ENCODE measurements at places on chromosomes 11 and 22. TPM values are rescaled to one million over a fixed set of nuclear protein-coding genes. Genes with fewer than 3 reads are reported as not detected.
A peak's percentile ranks its signal among the peaks of the same experiment; 100 is the strongest.

Gene OR10A2
- total RNA-seq = not detected

Gene PLEKHB1
- total RNA-seq = 34.0 TPM

Gene MAJIN
- total RNA-seq = not detected

- H3K4me1 ChIP-seq = no peaks in the 10 kb centered on the region
- no peaks in the 10 kb centered on the region for H3K27me3 ChIP-seq
- DNase-seq = no peak
- no peak overlapping the region for H3K27ac ChIP-seq
- no peaks in the 10 kb centered on the region for H3K36me3 ChIP-seq
- H3K4me3 ChIP-seq = no peak overlapping the region
Observed at GRCh38 chr22:23387827-23388516, 192.1 kb downstream of the IGLL1 start.

GRCh38 chr11:127268521-127268920 lies 268.0 kb upstream of the KIRREL3 start:
- no peak overlapping the region for H3K4me3 ChIP-seq
- H3K27ac ChIP-seq = no peak overlapping the region
- no peaks in the 10 kb centered on the region for H3K4me1 ChIP-seq

GRCh38 chr11:114271316-114271715 lies 24.9 kb upstream of the NNMT start:
- H3K4me3 ChIP-seq = no peak overlapping the region
- H3K36me3 ChIP-seq = no peaks in the 10 kb centered on the region
- DNase-seq = no peak
- H3K4me1 ChIP-seq = no peaks in the 10 kb centered on the region
- H3K27ac ChIP-seq = no peak overlapping the region
- no peaks in the 10 kb centered on the region for H3K27me3 ChIP-seq

DNA sequence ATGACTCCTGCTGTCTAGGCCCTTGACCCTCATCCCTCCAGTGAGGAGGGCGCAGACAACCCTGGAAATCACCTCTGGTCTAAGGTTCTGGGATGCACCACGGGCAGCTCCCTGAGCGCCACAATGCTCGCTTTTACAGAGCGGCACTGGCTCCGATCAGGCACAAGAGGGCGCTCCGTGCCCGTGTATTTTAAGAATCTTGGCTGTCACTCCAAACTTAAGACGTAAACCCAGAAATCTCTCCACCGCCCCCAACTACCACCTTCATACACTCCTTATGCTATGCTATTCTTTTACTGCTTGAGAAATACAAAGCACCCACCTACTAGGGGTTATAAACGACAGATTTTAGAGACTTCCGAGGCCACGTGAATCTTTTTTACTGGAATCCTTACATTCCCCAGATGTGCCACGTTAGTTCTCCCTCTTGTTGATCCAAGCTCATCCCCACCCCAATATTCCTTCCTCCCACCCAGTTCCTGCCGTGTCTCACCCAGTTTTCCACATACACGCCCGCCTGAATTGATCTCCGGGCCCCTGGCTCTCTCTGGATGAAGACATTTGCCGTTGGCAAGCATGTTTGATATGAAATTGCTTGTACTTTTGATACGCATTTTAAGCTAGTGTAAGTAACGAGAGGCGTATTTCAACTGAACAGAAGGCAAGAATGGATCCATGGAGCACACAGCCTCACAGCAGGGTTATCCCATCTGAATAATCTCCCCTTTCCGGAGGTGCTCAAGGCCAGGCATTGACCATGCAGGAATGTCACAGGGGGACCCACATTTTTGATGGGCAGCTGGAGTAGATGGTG lies 453.5 kb downstream of the OPCML start:
- no peaks in the 10 kb centered on the region for H3K36me3 ChIP-seq
- no peaks in the 10 kb centered on the region for H3K27me3 ChIP-seq
- H3K4me3 ChIP-seq = no peak overlapping the region
- no peak overlapping the region for H3K27ac ChIP-seq

GRCh38 chr11:2158296-2158737 lies 2.7 kb downstream of the INS start:
- H3K27ac ChIP-seq = no peak overlapping the region
- DNase-seq = no peak
- no peaks in the 10 kb centered on the region for H3K4me1 ChIP-seq
- H3K4me3 ChIP-seq = no peak overlapping the region

- H3K36me3 ChIP-seq = peaks cover 7% of the 10 kb centered on the region
- DNase-seq = no peak
- no peaks in the 10 kb centered on the region for H3K27me3 ChIP-seq
- no peak overlapping the region for H3K27ac ChIP-seq
- H3K4me1 ChIP-seq = no peaks in the 10 kb centered on the region
- H3K4me3 ChIP-seq = no peak overlapping the region
Observed at GRCh38 chr11:60184824-60185511, 2.1 kb upstream of the MS4A6A start.

- no peaks in the 10 kb centered on the region for H3K27me3 ChIP-seq
- H3K36me3 ChIP-seq = peaks cover 5% of the 10 kb centered on the region
- no peak for DNase-seq
- no peak overlapping the region for H3K4me3 ChIP-seq
- no peak overlapping the region for H3K27ac ChIP-seq
- H3K4me1 ChIP-seq = no peaks in the 10 kb centered on the region
Observed at GRCh38 chr11:86910592-86910991, 44.6 kb downstream of the FZD4 start.

DNA sequence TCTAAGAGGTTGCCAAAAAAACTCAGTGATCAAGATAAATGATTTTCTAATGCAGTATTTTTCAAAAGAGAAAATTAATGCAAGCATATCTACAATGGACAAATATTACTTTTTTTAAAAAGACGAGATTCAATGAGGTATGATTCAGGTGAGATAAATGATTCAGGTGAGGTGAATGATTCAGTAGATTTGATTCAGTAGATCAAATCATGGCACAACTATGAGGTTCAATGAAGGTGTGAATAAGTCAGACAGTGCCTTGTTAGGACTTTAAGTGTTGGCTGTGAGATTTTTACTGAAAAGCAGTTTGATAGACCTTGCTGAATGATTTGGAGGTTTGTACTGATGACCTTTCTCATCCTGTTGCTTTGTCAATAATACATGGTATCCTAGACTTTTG lies 742.2 kb downstream of the NELL1 start:
- no peak overlapping the region for H3K27ac ChIP-seq
- H3K4me1 ChIP-seq = peaks cover 3% of the 10 kb centered on the region
- no peak overlapping the region for H3K4me3 ChIP-seq

DNA sequence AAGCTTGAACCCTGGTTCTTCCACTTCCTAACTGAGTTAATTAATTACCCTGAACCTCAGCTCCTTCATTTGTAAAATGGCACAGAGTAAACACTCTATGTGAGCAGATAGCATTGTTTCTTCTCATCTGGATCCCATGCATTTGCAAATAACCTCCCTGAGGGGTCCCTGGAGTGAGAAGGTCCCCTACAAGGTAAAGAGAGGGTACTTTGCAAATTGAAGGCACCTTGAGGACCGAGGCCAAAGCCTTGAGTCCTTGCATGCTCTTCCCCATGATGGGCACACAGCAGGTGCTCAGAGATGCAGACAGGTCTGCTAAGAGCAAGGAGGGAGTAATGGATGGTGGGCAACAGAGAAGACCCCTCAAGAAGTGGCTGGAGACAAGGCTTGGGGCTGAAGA lies 33.2 kb downstream of the OTOG start:
- H3K36me3 ChIP-seq = no peaks in the 10 kb centered on the region
- no peak overlapping the region for H3K4me3 ChIP-seq
- no peaks in the 10 kb centered on the region for H3K4me1 ChIP-seq
- no peak overlapping the region for H3K27ac ChIP-seq
- peak; percentile 2 for DNase-seq

DNA sequence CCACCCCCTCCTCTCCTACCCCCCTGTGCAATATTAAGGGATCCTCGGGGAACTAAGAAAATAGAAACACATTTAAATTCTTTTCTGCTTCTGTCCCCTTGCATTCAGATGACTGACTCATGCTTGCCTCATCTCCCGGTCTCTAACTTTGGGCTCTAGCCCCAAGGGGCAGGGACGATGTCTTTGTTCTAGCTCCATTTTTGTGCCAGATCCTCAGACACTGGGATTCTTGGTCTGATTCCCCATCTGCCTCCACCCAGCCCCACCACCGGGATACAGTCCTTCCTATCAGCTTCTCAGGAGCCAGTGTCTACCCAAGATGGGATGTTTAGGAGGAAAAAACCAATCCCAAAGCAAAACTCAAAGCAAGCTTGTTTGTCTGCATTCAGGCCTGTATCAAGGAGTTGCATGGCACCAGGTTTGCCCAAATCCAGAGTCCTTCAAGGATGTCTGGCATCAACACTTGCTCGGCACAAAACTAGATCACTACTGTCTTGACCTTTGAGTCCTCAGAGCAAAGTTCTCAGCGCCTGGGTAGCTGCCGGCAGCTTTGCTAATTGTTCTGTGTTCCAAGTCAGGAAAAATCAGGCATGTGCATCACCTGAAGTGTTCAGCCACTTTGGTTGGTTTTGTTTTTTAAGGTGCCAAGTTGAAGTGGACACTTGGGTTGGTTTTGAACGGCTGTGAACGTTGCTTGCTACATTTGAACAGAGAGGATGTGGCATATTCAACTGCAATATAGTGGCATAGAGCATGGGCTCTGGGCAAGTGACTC lies 212.8 kb downstream of the DSCAML1 start:
- peaks cover 8% of the 10 kb centered on the region for H3K4me1 ChIP-seq
- no peaks in the 10 kb centered on the region for H3K36me3 ChIP-seq
- no peak for DNase-seq
- no peaks in the 10 kb centered on the region for H3K27me3 ChIP-seq
- no peak overlapping the region for H3K27ac ChIP-seq
